ENCODE measurements at places on chromosomes 6 and 20. TPM values are rescaled to one million over a fixed set of nuclear protein-coding genes. Genes with fewer than 3 reads are reported as not detected.
A peak's percentile ranks its signal among the peaks of the same experiment; 100 is the strongest.

- H3K4me1 ChIP-seq = peaks cover 19% of the 10 kb centered on the region
- no peaks in the 10 kb centered on the region for H3K27me3 ChIP-seq
- no peak for DNase-seq
- H3K27ac ChIP-seq = peak overlapping the region; percentile 11
- no peak overlapping the region for H3K4me3 ChIP-seq
Observed at GRCh38 chr20:25310921-25311728, 63.2 kb downstream of the PYGB start.

- no peak overlapping the region for H3K27ac ChIP-seq
- H3K4me1 ChIP-seq = no peaks in the 10 kb centered on the region
- no peak for DNase-seq
- no peaks in the 10 kb centered on the region for H3K36me3 ChIP-seq
- no peaks in the 10 kb centered on the region for H3K27me3 ChIP-seq
- H3K4me3 ChIP-seq = no peak overlapping the region
Observed at GRCh38 chr6:143957679-143958274, 50.3 kb downstream of the PLAGL1 start.

- no peak overlapping the region for H3K27ac ChIP-seq
- H3K4me1 ChIP-seq = no peaks in the 10 kb centered on the region
- no peak overlapping the region for H3K4me3 ChIP-seq
- H3K36me3 ChIP-seq = no peaks in the 10 kb centered on the region
- H3K27me3 ChIP-seq = no peaks in the 10 kb centered on the region
- no peak for DNase-seq
Observed at GRCh38 chr6:39882531-39882899, 51.7 kb downstream of the MOCS1 start.

- H3K4me1 ChIP-seq = no peaks in the 10 kb centered on the region
- H3K4me3 ChIP-seq = no peak overlapping the region
- H3K27ac ChIP-seq = no peak overlapping the region
- H3K27me3 ChIP-seq = no peaks in the 10 kb centered on the region
- DNase-seq = no peak
- no peaks in the 10 kb centered on the region for H3K36me3 ChIP-seq
Observed at GRCh38 chr6:91498576-91498975, 911.7 kb upstream of the MAP3K7 start.

KIAA1755 gene
- not detected for total RNA-seq

GLP1R gene
- not detected for total RNA-seq

HS3ST5 gene
- total RNA-seq = not detected

CDSN gene
- not detected for total RNA-seq

DNA sequence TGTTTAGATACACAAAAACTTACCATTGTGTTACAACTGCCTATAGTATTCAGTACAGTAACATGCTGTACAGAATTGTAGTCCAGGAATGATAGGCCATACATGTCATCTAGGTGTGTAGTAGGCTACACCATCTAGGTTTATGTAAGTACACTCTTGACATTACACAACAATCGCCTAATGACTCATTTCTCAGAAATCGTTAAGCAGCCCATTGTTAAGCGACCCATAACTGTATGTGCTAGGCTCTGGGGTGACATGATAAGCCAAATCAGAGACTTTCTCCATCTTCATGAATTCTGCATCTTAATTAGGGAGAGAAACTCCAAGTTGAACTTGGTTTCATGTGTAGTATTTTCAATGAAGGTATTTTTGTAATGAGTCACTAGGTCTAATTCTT lies 17.2 kb downstream of the STK35 start:
- H3K4me1 ChIP-seq = peaks cover 10% of the 10 kb centered on the region
- H3K27me3 ChIP-seq = no peaks in the 10 kb centered on the region
- H3K4me3 ChIP-seq = no peak overlapping the region
- no peak for DNase-seq

DNA sequence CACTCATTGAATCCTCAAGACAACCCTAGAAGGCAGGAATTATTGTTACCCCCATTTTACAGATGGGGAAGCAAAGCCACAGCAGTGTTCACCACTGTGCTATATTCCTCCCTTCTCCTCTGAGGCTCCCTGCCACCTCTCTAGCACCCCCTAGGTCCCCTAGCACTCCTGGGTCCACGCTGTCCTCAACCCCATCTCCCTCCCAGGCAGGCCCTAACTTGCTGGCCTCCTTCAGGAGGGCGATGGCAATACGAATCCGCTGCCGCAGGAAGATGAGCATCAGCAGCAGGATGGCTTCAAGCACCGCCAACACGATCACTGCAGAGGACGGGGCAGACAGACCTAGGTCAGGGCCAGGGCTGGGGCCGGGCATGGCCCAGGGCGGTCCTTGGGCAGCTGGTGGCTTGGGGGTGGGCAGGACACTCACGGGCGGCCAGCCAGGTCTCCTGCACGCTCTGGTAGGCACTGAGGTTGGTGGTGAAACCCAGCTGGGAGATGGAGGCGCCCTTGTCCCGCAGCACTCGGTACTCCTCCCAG lies 7.8 kb upstream of the NEU1 start:
- H3K27ac ChIP-seq = no peak overlapping the region
- no peaks in the 10 kb centered on the region for H3K36me3 ChIP-seq
- DNase-seq = no peak
- H3K4me3 ChIP-seq = no peak overlapping the region

DNA sequence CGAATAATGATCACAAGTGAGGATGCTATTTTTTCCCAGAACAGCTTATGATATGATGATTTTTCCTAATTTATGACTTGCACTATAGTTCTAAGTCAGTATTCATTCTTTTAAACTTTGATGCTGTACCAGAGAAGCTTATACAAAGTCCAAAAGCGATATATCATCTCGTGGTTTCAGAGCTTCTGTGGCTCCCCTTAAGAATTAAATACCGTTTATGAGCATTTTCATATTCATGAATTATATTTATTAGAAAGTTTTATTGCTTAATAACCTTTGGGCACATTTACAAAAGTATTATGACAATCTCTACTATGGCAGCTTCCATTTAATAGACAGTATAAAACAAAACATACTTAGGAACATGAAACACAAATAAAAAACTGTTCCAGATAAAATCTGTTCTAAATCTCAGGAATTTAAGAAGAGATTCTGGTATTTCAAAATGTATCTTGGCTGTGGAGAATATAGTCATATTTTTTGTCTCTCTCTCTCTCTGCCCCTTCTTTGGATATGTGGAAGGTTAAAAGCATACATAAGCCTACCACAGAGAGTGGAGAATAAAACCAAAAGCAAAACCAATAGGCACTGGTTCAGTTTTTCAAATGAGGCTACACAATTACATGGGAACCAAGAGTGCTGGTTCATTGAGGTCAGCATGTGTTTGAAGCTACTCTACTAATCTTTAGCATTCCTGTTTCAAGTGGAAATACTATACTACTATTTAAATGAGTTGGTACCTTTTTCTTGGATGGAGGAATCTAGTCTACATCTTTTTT lies 884.5 kb upstream of the GJE1 start:
- no peak overlapping the region for H3K4me3 ChIP-seq
- no peaks in the 10 kb centered on the region for H3K4me1 ChIP-seq
- no peak overlapping the region for H3K27ac ChIP-seq

Measured in T-cell (primary cell).